ENCODE measurements at places on chromosomes 1 and 21.

DNA sequence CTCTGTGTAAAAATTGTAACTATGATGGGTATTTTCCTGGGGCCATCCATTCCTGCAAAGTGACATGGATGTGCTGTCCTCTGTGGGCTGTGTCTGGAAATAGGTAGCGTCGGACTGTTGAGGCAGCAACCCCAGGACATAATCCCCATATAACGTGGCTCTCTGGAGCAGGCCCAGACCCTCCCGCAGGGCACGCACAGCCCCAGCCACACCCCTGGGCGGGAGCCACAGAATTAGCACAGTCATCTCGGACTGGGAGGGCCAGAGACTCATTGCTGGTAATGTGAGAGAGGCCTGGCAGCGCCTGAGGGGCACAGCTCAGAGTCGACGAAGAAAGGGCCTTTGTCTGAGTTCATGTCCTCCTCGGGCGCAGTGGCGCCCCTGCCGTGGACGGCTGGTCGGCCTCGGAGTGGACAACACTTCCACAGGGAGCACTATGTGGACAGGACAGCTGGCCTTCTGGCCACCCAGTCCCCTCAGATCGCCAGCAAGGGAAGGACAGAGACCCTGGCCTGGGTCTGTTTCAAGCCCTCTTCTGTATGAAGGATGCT lies 20.1 kb downstream of the SIM2 start:
- DNase-seq: no peak

DNA sequence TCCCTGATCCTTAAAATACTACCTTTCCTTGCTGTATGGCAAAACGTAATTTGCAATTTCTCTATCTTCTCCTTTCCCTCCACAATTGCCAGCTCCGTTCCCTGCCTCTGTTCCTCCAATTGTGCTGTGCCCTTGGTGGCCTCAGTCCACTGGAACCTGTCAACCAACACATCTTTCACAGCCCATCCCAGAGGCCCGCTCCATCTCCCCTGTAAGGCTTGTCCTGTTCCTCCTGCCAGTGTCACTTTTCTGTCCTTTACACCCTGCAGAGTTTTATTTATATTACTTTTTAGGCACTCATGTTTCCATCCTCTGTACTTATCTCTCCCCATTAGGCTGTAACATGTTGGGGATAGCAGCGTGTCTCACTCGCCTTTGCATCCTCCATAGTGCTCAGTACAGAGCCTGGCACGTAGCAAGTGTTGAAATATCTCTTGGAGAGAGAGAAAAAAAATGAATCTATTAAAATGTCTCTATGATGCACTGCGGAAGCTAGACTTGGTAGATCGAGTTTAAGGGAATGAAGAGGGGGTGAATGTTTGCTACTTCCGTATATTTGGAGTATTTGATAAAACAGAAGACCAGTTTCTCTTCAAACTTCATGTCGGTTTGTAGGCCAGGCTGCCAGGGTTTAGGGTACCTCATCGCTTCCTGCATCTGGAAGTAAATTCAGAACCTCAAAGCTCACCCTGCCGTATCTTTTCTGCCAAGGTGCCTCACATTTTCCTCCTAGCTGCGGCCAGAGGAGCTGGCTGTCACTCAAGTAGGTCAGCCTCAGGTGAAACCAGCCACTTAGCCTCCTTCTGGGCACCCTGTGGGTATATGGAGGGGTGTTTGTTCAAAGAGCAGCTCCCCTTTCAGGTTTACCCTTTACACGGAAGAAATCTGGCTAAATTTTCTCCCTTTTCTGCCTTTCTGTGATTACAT lies 303.8 kb downstream of the TM2D1 start:
- no peak for DNase-seq

GRCh38 chr1:5686195-5686594 lies 306.0 kb downstream of the NPHP4 start:
- no peak for DNase-seq

- no peak for DNase-seq
Observed at GRCh38 chr21:45090966-45091365, 16.6 kb downstream of the ADARB1 start.

- no peak for DNase-seq
Observed at GRCh38 chr1:116498789-116499628, 71.8 kb downstream of the CD58 start.

DNA sequence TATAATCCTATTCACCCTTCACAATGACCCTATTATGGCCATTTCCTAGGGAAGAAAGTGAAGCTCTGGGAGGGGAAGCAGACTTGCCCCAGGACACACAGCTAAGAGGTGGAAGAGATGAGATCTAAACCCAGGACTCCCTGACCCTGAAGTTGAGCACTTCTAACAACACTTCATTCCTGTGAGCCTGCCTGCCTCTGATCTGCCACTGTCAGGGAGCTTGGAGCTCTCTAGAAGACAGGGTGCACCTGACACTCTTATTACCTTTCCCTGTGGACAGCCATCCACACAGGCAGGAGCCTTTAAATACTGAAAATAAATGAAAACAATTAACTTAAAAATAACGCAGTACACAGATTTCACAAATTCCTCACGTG lies 599 bp downstream of the MKNK1 start:
- no peak for DNase-seq

DNA sequence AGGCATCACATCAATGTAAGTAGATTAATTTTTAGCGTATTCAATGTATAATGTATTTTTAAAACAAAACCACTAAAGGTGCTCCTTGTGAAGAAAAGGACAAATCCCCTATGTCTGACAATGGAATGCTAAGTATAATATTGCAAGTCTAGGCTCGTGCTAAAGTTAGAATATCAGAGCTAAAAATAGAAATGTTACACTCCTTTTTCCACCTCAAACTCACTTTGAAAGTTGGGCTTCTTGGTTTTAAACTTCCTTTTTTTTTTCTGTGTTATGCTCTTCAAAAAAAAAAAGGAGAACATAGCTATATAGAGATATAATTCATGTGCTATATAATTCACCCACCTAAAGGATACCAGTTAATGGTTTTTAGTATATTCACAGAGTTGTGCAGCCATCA lies 3.6 kb upstream of the SERBP1 start:
- no peak for DNase-seq

DNA sequence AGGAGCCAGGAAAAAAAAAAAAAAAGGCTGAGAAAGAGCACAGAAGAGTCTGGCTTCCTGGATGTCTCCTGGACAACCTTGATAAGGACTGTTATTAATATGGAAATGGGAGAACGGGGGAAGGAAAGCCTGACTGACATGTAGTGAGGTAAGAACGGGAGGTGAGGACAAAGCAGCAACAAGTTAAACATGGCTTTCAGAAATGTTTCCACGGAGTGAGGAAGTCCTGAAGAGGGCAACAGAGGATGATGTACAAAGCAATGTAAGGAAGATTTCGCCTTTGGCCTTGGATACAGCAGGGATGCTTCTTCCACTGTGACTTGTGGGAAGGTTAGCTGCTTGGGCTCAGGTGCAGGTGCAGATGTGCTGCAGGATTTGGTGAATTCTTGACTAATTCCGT lies 11.9 kb upstream of the NIBAN1 start:
- DNase-seq: no peak

- DNase-seq: no peak
Observed at GRCh38 chr1:1177452-1178206, 3.9 kb downstream of the TTLL10 start.

GRCh38 chr1:162635418-162635817 lies 3.2 kb downstream of the DDR2 start:
- DNase-seq: no peak

DNA sequence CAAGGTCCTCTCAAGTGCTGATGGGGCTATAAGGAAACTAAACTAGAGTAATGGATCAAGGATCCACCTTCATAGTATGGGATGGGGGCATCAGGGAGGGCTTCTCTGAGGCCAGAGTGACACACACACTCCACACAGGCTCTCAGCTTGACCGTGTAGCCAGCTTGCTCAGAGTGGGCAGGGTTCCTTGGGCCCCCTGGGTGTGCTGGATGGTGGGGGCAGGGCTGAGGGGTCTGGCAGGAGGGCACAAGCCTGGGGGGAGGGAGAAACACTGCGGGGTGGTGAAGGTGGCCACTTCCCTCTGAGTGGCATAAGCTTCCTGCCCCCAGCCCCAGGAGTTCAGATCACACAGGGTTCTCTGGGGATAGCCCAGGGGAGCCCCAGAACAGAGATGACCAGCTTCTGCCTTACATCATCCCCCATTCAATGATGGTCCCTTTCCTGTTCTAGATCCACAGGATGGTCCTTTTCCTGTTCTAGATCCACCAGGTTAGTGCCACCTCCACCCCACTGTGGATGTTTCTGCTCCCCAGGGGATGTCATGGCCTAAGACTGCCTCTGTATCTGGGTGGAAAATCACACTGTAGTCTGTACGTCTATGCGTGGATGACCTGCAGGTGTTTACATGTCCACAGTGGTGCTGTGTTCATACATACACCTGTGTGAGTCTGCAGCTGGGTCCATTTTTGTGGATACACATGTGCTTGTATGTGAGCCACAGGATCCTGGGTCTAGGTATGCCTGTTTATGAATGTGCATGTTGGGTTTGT lies 525.0 kb downstream of the PTPRU start:
- no peak for DNase-seq

- DNase-seq: peak; percentile 32
Observed at GRCh38 chr1:151145304-151146071, 943 bp downstream of the SEMA6C start.

DNA sequence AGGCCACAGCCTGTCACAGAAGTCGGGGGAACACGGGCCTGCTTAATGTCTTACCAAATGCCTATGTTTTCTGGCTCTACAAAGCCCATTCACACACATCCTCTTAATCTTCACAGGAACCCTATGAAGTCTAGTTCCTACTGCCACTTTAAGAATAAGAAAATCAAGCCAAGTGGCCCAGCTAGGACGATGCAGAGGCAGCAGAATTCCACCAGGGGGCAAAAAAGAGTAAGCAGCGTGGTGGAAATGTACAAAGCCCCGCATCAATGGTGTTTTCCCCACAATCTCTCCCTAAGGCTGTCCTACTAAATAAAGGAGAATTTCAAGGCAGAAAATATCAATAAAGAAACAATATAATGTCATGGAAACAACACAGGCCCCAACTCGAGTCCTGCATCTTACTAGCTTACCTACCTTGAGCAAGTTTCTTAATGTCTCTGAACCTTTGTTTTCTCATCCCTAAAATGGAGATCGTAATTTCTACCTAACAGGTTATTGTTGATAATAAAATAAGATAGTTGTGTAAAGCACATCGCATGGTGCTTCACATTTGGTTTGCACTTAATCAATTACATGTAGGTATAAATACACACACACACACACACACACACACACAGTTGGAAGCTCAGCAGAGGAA lies 21.4 kb downstream of the SEC16B start:
- DNase-seq: no peak

GRCh38 chr1:40743452-40743851 lies 40.1 kb upstream of the KCNQ4 start:
- DNase-seq: no peak

DNA sequence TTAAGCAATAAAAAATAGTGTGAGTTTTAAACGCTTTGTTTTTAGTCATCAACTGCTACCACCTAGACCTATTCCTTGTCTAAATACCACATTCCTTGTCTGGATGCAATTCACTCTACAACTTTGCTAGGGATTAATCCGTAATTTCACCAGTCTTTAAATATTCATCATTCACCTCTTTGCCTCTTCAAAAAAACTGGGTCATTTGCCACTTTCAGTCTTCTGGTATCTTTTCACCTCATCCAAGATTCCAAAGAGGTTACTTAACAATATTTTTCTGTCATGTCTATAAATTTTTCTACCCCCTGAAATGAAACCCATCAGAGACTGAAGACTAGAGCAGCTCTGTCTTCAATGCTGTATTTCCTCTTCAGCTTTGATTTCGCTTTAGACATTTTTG lies 9.5 kb downstream of the PALMD start:
- DNase-seq: no peak

DNA sequence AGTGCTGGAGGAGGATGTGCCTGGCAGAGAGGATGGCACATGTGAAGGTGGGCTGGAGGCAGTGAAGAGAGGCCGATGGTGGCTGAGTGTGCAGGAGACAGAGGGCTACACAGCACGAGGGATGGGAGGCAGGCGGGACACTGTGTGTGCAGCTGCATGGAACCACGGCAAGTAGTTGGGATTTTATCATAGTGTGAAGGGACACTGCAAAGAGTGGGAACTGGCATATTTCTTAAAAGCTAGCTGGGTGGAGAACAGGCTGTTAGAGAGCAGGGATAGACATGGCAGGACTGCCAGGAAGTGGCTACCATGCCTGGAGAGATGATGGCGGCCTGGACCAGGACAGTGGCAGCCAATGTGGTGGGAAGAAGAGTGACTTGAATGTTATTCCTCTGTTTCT lies 102.4 kb upstream of the TLR5 start:
- no peak for DNase-seq

GRCh38 chr1:26122988-26123973 lies 11.7 kb downstream of the PDIK1L start:
- no peak for DNase-seq

DNA sequence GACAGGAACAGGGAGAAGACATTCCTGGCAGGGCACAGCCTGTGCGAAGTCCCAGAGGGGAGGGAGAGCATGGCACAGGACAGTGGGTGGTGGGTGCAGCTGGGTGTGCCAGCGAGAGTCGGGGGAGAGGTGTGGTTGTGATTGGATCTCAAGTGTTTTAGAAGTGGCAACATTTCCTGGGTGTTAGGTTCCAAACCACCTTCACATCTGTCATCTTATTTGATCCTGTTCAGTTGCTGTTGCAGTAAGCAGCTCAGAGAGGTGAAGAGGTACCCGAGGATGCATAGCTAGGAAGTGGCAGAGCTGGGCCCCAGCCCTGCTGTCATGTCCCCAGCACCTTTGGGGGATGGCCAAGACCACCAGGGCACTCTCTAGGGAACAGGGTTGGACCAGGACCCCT lies 22.0 kb upstream of the DISP3 start:
- no peak for DNase-seq

DNA sequence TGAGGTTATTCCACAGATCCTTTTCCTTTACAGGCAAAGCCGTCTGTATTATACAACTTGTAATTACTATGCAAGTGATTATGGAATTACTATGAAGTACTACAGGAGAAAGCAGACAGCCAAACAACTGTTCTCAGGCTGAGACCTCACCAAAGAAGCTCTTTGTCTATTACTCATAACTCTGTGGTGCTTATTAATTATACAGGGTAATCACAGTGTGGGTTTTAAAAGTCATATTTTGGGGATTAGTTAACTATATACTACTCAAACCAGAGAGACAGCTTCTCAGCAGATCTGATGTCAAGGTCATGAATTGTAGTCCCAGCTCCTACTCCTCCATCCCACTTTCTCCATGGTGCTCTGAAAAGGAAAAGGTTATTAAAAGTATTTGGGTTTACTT lies 49.6 kb downstream of the CTTNBP2NL start:
- DNase-seq: no peak

DNA sequence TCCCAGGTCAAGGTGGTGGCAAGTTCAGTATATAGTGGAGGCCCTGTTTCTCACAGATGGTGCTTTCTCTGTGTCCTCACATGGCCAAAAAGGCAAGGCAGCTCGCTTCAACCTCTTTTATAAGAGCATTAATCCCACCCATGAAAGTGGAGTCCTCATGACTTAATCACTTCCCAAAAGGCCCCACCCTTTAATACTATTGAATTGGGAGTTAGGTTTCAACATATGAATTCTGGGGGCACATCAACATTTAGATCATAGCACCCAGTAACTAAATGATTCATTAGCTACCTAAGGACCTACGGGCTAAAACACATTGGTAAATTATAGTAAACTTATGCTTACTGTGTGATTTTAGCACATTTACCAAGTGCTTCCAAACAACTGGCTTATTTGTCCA lies 317.9 kb downstream of the LTN1 start:
- DNase-seq: no peak
